ENCODE measurements at places on chromosomes 3 and 15.

- DNase-seq, result no peak
Measured at GRCh38 chr15:66429546-66429945, 42.8 kb downstream of the MAP2K1 start.

DNA sequence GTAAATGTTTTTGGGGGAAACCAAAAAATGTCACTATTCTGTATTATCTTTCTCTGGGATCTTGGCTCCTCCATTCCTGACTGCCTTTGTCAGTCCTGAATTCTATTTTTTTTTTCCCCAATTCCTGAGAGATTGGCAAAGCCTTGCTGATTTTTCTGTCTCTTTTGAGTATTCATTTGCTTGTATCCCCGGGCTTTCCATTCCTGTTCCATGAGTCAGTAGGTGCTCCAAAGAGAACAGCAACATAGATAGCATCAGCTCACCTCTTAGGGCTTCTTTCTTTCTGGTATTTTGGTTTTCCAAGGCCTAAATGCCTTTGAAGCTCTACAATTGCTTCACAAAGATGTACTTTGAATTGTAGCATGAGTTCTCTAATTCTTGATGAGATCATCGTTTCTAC lies 271.7 kb upstream of the LRRC3B start:
- DNase-seq, result no peak

- DNase-seq, result no peak
Measured at GRCh38 chr3:123349201-123349535, 99.7 kb downstream of the ADCY5 start.

DNA sequence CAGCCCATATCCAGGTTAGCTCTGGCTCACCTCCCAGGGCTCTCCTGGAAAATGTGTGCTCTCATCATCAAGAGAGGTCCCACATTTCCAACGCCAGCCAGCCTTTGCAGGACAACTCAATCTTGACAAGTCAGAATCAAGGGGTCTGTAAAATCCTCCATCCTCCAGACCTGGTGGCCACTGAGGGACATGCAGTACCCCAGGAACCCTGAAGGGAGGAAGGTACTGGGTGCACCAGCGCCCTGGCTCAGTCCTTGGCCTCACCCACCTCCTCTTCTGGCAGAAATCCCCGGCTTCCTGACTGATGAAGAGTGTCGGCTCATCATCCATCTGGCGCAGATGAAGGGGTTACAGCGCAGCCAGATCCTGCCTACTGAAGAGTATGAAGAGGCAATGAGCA lies 6.0 kb upstream of the WDR6 start:
- no peak for DNase-seq

- no peak for DNase-seq
Measured at GRCh38 chr3:191345334-191345733, 15.0 kb upstream of the UTS2B start.

- DNase-seq, result no peak
Measured at GRCh38 chr3:141773676-141774075, 10.5 kb downstream of the GRK7 start.

DNA sequence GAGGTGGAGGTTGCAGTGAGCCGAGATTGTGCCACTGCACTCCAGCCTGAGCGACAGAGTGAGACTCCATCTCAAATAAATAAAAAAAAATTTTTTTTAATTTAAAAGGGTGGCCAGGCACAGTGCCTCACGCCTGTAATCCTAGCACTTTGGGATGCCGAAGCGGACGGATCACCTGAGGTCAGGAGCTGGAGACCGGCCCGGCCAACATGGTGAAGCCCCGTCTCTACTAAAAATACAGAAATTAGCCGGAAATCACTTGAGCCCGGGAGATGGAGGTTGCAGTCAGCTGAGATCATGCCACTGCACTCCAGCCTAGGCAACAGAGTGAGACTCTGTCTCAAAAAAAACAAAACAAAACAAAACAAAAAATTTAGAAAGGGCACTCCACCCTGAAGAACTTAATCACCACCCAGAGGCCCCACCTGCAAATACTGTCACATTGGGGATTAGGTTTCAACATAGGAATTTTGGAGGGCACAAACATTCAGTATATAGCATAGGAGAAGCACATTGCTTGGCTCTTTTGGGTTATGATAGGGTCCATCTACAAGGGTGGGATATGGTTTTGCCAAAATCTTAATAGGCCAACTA lies 7.1 kb upstream of the YEATS2 start:
- DNase-seq, result no peak

DNA sequence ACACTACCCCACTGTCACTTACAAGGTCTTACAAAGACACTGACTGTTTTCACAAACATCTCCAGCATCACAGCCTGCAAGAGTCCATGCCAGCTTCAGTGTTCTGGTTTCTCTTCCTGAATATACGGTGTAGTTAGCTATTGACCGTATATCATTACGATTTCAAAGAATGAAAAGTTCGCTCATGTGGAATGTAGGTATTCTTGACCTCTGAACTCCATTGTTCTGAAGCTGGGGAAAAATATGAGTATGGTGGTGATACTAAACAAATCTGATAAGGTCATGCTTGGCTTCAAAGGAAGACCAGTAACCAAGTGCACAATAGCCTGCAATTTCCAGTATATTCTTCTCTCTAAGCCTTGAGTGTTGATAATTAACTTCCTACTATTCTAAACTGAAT lies 315.7 kb upstream of the WNT5A start:
- DNase-seq, result no peak

GRCh38 chr3:160125258-160125657 lies 100.0 kb upstream of the C3orf80 start:
- DNase-seq, result no peak

- DNase-seq, result no peak
Measured at GRCh38 chr3:42314411-42314810, 48.4 kb upstream of the CCK start.

DNA sequence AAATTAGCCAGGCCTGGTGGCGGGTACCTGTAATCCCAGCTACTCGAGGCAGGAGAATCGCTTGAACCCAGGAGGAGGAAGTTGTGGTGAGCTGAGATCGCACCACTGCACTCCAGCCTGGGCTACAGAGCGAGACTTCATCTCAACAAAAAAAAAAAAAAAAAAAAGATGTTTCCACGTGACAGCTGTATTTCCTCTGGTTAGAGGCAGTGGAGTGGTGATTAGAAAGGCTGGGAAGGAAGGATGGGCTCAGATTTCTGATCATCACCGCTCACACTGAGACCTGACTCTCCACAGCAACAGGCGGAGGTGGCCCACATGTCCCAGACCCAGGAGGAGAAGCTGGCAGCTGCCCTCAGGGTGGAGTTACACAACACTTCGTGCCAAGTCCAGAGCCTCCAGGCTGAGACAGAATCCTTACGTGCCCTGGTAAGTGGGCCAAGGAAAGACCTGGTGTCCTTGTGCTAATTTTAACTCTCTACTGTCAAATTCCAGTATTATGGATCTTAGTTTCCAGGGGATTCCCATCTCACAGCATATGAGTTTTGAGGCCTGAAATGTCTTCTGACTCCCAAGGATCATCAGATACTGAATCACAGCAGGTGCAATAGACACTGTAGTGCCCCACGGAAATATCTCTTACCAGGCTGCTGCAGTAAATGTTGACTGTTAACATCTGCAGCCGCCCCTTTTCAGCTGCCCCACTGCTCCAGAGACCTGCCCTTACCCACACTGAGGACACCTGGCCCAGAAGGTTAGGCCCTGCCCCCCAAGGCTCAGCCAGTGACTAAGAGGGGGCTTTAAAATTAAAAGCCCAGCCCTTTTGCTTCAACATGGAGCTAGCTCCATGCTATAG lies 66.9 kb downstream of the BFSP2 start:
- no peak for DNase-seq

DNA sequence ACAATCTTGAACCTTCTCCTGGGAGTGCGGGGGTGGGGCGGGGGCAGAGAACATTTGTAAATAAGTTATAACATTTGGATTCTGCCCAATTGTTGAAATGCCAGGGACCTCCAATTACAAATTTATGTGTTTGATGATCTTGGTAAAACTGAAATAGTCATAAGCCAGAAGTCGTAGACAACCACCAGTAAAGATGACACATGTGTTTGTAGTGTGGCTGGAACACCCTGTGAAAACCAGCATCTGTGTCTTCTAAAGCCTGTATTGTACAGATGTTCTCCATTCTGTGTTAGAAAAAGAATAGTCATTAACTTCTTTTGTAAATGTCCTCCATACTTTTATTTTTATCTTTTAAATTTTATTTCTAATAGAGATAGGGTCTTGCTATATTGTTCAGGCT lies 61.8 kb downstream of the ARIH1 start:
- DNase-seq, result no peak

DNA sequence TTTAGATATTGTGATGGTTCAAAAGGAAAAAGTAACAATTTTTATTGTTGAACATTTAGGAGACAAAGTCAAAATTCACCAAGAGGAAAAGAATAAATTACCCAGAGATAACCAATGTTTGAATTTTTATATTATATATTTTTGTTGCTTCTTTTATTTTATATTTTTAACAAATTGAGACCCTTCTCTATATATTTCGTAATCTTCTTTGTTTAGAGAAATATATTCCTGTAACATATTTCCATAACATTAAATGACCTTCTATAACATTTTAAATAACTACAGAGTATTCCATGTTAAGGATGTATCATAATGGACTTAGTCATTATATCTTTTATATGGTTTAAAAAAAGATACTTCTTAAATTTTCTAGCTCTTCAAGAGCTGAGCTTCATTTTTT lies 128.0 kb downstream of the RBPMS2 start:
- no peak for DNase-seq

DNA sequence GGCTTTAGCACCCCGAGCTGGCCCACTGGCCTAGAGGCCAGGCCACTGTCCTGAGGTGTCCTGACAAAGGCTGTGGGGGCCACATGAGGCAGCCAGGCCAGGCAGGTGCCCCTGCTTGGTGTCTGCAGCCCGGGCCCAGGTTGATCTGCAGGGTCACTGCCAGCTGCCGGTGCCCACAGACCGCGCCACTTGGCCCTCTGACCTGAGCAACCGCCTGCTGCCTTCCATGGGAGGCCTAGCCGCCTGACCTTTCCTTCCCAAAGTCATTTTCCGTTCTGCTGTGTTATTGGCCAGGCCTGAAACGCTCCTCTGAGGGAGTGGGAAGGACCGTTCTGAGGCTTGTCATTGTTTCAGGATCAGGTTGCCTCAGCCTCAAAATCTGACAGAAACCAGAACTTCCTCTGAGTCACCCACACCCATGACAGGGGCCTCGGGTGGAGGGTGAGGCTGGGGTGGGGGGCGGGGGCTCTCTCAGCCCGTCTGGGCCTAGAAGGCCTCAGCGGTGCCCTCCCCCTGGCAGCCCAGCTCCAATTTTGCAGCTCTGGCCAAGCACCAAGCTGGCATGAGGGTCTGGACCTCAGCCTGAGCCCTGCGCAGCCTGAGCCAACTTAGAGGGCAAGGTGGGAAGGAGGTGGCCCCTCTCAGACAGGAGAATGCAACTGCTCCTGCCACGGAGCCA lies 140.7 kb upstream of the MEF2A start:
- DNase-seq, result peak; percentile 22

- no peak for DNase-seq
Measured at GRCh38 chr15:38886315-38887163, 321.9 kb upstream of the RASGRP1 start.

- no peak for DNase-seq
Measured at GRCh38 chr3:83034806-83035703, 1273.6 kb upstream of the GBE1 start.
